ENCODE measurements at places on chromosomes 13 and 19. TPM values are rescaled to one million over a fixed set of nuclear protein-coding genes. Genes with fewer than 3 reads are reported as not detected.

CGB1 gene
- total RNA-seq = not detected

CGB5 gene
- not detected for total RNA-seq

TTYH1 gene
- 2.9 TPM for total RNA-seq

SIGLECL1 gene
- total RNA-seq = not detected

PGLYRP1 gene
- total RNA-seq = not detected

- DNase-seq = no peak
Observed at GRCh38 chr13:52842441-52842840, 6.0 kb downstream of the PCDH8 start.

- DNase-seq = peak; percentile 30
Observed at GRCh38 chr19:48813123-48813913, 2.5 kb upstream of the BCAT2 start.

BSPH1 gene
- not detected for total RNA-seq

DNA sequence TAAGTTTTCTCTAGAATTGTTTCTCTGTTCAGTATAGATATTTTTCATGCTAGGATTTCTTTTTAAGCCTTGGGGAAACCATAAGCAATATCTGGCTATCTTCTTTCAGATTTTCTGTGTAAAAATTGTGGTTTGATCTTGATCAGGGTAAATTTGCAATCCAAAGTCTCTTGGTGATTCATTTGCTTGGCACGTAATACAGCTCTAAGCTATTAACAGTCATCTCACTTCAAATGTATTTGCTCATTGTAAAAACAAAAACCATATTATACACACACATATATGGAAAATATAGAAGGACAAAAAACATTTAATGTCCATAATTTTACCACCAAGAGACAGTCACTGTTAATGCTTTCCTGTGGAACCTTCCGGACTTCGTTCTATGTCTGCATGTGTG, 191.0 kb downstream of the SHISA2 start:
- no peak for DNase-seq

GRCh38 chr19:2070986-2071673, 20.1 kb upstream of the MKNK2 start:
- DNase-seq = no peak

DNA sequence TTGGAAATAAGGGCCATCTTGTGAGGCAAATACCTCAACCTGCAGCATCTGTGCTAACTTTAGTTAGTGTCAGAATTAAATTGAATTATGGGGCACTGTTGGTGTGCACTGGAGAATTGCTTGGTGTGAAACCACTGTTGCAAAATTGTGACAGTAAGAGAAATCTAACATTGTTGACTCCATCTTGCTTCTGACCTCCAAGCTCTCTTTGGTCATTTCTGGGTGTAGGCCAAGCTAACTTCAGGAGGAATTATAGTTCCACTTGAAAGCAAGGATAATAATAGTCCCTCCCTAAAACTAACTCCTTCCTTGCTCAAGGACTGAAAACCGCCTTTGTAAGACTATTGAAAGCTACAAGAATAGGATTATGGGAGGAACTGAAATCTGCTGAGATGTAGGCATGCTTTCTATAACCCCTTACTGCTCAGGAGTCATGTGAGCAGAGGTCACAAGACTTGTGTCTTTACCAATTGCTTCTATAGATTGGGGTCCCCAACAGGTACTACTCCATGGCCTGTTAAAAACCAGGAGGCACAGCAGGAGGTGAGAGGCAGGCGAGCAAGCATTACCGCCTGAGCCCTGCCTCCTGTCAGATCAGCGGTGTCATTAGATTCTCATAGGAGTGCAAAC, 24.9 kb upstream of the GAS6 start:
- DNase-seq = no peak
